B cell (primary cell): ENCODE measurements at places on chromosomes 3 and 15.

GRCh38 chr3:56732109-56732508 lies 49.0 kb upstream of the TASOR start:
- DNase-seq = no peak

- no peak for DNase-seq
Measured at GRCh38 chr3:102114264-102114979, 265.1 kb downstream of the NFKBIZ start.

- no peak for DNase-seq
Measured at GRCh38 chr15:65863106-65863505, 6.2 kb upstream of the RAB11A start.

DNA sequence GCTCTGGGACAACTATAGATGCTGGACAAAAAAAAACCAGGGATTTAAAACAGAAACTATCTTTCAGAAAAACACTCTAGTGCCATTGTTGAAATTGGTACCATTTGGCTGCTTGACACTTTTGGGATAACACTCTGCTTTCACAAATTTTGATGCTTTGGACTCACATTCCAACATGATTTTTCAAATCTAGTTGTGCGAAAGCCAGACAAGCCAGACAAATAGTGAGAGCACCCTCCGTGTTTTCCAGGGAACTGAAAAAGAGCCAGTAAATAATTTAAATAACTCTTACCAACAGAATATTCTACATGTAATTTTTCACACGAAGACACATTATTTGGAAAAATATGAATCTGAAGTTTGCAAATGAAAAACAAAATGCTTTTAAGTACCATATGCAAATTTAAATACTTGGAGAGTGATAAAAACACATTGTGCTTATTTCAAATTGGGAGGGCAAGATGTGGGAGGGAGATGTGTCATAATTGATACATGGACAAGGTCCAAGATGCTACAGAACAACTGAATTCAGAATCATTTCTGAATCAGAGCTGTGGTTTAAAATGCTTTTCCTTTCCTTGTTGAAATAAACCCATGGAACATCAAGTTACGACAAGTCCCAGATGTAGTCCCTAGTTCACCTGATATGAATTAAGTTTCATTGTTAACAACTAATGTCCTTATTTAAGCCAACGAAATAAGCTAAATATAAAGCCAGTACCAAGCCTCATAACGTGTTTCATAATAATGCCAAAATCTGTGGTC lies 144.2 kb upstream of the SOX2 start:
- no peak for DNase-seq

- no peak for DNase-seq
Measured at GRCh38 chr3:129481766-129482332, 41.8 kb downstream of the IFT122 start.

DNA sequence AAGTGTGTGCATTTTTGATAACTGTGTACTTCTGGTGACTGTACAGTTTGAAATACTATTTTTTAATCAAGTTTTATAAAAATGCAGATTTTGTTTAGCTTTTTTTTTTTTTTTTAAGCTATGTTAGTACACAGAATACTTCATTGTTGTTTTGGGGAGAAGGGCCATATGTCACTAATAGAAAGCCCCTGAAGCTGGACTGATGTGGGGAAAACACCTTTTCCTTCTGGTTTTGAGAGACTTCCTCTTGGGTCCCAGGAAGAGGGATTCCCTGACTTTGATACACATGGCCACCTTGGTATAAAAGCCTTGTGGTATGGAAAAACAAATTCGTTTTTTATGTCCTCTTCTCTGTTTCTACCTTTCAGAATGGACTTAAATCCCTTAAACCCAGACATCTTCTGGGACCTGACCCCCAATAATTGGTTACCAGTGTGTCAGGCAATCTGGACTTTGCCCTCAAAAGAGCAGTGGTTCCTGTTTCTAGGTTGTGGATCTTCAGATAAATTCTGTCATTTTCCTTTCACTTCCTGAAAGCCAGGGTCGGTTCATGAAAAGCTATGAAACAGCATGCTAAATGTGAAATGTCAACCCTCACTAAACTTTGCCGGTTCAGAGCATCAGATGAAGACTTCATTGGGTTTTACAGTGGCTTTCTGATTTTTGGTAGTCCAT lies 31.1 kb upstream of the BLOC1S6 start:
- peak; percentile 32 for DNase-seq

- peak; percentile 59 for DNase-seq
Measured at GRCh38 chr3:17894434-17895060, 152.1 kb upstream of the TBC1D5 start.

- no peak for DNase-seq
Measured at GRCh38 chr3:8327739-8328138, 173.9 kb upstream of the LMCD1 start.

GRCh38 chr3:72034986-72035385 lies 250.0 kb upstream of the PROK2 start:
- DNase-seq = no peak

GRCh38 chr15:100897221-100898151 lies 17.9 kb downstream of the ALDH1A3 start:
- DNase-seq = no peak

- no peak for DNase-seq
Measured at GRCh38 chr3:141648055-141648910, 89.8 kb upstream of the RNF7 start.

DNA sequence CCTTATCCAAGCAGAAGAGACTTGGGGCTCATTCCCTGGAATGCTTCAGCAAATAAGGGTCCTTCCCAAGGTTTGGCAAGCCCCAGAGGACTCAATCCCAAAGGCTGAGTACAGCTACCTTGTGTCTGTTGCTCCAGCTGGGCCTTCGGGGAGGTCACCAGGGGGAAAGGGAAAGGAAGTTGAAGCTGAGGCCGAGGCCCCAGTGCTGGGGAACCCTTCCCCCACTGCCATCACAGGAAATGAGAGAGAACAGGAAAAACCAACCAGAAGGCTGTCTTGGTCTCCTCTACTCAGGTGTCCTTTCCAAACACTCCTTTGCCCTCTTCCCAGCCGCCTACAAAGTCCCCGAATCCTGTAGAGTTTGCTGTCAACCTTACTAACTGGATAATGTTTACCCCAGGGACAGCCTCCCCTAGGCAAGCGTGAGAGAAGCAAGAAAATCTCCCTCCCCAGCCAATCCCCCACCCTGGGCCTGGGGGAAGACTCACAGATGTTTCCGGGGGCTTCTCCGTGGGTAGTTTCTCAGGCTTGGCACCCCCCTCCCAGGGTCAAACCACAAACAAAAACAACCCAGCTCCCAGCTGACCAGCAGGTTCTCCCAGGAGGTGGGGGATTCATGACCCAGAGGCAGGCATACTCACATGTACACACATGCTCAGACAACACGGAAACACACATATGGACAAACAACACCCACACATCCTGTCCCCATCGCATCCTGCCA lies 5.5 kb downstream of the CSRNP1 start:
- no peak for DNase-seq

- DNase-seq = no peak
Measured at GRCh38 chr3:102129760-102130608, 280.7 kb downstream of the NFKBIZ start.

DNA sequence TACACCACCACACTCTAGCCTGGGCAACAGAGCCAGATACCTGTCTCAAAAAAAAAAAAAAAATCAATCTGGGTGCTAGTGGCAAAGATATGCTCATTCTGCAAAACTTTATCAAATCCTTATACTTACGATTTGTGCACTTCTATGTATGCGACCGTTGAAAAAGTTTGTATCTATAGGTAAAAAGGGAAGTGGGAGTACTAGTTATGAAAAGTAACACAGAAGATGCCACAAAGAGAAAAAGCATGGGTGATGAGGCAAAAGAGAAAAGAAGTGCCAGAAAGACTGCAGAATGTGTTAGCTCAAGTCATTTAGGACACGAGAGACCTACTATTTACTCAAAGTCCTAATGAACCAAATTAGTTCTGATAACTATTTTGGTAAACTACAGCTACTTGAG lies 407.8 kb downstream of the SHQ1 start:
- DNase-seq = peak; percentile 53

- DNase-seq = no peak
Measured at GRCh38 chr3:157111518-157111917, 48.4 kb downstream of the CCNL1 start.

DNA sequence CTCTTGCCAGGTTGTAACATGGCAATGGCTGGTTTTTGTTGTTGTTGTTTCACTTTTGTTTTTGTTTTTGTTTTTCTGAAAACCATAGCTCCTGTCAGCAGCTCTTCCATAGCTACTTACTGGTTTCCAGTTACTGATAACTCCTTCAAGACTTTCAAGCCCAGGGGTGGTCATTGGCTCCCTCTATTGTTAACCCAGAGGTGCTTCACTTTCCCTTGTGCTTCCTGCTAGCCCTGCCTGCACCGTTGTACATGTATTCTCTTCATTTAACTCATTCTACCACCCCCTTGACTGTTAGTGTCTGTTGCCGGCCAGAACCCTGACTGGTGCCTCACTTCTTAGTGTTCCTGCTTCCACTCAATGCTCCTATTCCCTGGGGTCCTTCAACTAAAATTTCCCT lies 4.2 kb upstream of the TRAT1 start:
- DNase-seq = no peak

DNA sequence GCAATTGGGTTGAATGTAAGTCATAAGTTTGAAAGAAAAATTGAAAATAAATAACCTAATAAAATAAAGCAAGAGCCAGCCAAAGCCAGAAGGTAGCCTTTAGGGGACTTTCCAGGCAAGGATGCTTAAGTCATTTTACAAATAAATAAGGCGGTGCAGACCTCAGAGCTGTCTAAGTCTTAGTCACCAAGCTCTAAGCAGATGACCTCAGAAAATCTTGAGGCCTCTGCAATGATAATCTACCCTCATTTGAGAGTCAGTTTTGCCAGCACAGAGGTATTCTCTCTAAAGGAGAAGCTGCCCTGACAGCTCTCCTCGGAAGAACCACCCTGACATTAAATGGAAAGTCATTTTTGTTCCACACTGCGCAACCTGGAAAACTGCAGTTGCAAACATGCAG lies 113.9 kb downstream of the OXNAD1 start:
- peak; percentile 31 for DNase-seq

DNA sequence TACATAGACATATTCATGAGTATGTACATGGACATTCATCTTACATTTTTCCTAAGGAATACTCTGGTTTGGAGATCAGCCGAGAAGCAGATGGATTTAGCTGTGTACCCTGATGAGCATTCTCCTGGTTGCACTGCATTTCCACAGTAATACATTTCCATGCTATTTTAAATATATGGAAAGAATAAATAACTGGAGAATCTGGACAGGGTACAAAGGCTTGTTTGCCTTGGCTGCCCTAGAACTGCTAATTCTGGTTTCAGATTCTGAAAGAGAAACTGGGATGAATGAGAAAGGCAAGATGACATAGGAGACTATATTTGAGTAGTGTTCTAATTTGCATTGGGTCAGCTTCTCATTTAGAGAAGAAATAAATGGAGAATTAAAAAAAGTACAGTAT lies 190.8 kb upstream of the FAM3D start:
- no peak for DNase-seq

GRCh38 chr3:11212784-11213183 lies 58.5 kb downstream of the HRH1 start:
- DNase-seq = no peak

DNA sequence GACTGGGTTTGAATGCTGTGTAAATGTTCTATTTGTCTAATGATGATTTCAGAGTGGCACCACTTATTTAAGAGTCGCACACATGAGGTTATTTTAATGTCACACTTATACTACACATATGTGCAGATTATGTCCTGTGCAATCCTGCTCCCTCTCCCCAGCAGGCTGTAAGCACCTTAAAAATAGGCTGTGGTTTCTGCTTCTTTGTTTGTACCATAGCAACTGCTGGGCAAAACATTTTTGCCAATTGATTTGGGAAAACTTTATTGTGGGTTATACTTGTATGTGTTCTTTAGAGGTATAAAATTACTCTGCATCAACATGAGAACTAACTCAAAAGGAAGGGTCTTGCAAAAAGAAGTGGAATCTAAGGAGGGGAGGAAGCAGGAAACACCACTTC lies 318.5 kb downstream of the NTRK3 start:
- DNase-seq = no peak

DNA sequence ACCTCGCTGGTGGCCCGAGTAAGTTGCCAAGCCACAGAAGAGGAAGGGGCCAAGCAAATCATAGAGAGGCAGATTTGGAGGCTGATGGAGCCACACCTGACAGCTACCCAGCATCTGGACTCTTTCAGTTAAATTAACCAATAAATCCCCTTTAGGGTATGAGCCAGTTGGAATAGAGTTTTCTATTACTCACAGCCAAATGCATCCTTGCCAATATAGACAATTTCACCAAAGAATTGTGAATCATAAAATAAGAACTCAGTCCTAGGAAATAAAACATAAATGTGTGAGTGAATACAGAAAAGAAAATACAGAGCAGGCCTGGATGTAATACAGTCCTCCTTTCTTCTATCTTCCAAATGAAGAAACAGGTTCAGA lies 161.6 kb upstream of the ANKRD28 start:
- no peak for DNase-seq

GRCh38 chr3:170740726-170741591 lies 129.0 kb downstream of the RPL22L1 start:
- DNase-seq = no peak

DNA sequence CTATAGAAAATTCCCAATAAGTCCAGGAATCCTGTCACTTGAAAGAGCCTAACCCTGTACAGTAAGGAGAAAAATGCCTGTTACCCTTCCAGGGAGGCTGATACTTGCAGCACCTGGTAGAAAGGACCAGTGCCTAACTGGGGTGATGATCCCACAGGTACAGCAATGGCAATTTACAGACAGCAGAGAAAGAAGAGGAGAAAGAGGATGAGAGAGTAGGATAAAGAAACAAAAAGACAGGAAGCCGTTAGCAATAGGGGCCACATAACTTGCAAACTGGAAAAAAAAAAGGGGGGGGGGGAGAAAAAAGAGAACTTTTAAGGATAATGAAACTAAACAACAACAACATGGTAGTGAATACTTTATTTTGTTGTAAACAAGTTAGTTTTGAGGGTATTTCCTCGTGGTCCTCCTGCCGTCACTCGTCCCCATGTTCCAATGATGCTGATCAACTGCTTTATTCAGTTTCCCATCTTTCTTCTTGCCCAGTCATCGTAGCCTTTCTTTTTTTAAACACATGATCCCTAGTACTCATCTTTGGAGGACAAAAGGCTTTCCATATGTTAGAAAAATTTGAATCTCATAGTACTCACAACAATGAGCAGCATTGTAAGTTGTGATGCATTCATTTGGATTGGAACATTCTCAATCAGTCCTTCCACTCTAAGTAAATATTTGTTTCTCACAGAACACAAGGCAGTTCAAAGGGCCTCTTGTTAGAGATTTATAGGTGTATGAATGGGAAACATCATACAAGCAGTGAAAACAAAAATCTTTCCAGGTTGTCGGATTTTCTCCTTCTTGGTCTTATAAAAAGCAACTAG lies 8.6 kb downstream of the TM4SF1 start:
- DNase-seq = no peak

DNA sequence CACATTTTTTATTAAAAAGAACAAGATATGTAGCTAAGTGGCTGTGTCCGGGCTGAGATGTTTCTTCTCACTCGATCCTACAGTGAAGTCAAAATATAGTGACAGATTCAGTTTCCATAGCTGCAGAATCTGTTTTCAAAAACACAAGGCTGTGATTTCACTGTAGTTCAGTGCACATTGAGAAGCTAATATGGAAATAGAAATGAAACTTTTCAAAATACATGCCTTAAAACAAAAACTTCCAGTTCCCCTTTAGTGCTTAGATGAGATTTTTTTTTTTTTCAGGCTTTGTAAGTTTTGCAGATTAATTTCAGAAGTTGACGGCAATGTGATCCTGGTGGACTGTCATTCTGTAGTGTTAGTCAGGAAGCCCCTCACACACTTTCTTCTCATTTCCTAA lies 23.8 kb upstream of the TRAK1 start:
- DNase-seq = peak; percentile 92
